ENCODE measurements at places on chromosomes 16 and 17. TPM values are rescaled to one million over a fixed set of nuclear protein-coding genes. Genes with fewer than 3 reads are reported as not detected.

DNA sequence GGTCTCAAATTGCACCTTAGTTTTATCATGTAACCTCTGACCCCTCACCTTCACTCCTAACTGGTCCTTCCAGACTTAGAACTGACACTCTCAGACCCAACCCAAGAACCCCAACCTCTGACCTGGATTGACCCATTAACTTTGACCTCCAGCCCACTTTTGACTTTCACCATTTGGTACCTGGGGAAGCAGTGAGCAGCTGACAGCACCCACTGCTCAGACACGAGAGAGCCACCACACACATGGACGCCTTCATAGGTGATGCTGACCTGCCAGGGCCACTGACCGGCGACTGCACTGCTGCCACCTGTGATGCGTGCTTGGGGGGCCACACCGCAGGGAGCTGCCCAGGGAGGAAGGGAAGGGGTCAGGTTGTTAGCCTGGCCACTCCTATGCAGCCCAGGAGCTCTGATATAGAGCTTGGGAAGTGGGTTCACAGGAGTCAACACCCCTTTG lies 2.5 kb downstream of the PRSS8 start:
- no peak for DNase-seq

DNA sequence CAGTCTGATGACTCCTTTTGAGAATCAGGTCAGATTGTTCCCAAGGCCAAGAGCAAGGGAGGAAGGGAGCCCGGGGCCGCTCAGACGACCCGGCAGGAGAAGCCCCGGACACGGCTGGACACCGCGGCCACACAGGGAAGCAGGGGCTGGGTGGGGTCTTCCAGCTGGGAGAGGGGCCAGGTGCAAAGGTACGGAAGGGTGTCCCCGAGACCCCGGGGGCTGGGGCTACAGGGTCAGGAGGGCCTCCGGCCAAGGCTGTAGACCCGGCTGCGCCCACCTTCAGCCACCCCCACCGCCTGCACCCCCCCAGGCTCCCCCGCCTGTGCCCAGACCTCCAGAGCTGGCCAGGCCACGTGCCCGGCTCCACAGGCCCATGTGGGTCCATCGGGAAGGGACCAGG lies 21.9 kb upstream of the C1QTNF8 start:
- DNase-seq = no peak

DNA sequence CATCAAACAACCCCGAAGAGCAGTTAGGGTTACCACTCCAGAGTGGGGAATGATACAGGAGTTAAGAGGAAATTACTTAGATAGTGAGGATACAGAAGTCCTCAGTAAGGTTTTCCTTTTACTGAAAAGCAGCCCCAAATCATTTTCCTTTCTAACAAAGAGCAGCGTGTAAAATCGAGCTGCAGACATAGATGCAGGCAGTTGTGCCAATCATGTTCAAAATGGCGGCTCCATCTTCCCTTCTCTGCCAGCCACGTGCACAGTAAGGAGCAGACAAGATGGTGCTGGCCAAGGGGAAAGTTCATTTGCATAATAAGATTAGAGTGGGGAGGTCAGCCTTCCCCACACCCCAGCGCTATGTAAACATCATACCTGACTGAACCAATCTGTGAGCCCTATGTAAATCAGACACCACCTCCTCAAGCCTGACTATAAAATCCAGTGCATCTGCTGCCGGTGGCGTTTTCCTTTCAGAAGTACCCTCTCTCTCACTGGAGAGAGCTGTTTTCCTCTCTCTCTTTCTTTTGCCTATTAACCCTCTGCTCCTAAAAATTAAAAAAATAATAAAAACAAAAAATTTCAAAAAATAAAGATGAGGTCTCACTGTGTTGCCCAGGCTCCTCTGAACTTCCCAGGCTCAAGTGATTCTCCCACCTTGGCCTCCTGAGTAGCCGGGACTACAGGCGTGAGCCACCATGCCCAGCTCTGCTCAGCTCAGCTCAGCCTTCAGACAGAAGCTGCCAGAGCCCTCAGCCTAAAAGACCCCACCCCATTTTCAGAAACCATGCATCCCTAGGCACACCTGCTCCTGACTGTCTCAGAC lies 2.6 kb upstream of the SRL start:
- DNase-seq = no peak

CDRT4 gene
- total RNA-seq = 2.8 TPM

CD300H gene
- total RNA-seq = not detected

GRCh38 chr16:66605177-66605978 lies 874 bp downstream of the CMTM3 start:
- peak; percentile 58 for DNase-seq

P2RX5 gene
- total RNA-seq = 11.6 TPM

DNA sequence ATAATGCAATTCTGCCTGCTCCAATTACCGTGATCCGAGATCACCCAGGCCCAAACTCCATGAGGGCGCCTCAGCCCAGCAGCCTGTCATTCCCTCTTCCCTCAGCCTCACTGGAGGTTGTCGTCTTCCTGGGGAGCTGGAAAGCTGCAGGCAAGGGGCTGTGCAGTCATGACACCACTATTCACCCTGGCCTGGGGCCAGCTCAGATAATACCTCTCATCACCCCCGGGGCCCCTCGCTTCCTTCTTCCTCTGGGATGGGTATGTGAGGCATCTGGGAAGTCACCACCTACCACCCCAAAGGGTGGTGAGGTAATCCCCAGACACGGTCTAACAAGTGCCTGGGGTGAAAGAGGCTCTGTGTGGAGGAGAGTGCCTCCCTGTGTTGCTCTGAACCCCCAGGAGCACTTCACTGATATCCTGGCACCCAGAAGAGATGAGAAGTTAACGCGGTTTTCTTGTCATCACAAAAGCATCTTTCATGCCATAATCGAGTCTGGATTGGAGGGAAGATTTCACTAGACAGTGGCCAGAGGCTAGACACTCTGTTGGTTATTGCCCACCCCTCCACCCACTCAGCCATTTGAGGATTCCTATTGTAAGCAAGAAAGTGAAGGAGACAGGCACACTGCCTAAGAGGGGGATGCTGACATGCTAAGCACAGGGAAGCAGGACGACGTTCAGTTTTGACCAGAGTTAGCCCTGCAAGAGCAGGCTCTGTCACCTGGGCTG lies 18.4 kb downstream of the CFAP20 start:
- DNase-seq = no peak

DNA sequence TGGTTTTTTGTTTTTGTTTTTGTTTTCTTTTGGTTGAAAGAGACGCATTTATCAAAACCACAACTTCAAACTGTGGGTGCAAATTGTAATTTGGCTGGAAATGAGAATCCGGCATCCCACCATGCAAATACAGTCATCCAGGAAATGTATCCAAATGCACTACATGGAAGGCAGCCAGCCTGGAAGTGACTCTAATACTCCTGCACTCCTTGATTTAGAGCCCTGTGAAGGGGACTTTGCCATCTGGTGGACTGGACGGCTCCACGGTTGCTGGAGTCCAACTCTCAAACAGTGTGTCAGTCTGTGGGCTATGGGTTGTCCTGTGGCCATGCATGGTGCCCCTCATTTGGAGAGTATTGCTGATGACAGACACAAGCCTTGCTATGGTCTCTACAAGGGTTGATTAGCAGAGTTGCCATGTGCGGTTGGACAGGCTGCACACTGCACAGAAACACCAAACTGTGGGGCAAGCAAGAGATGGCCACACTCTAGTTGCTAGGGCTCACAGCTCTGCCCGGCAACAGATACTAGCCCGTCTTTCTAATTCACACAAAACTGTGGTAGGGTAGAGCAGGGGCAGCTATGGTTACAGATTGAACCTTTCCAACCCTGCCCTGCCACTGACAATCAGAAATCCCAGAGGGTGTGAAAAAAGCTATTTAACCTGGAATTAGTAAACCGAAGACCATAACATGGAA lies 62.4 kb downstream of the VAT1L start:
- DNase-seq = no peak

- DNase-seq = peak; percentile 47
These were observed 114.4 kb downstream of the XYLT1 start for GRCh38 chr16:17356243-17356933.

CBX8 gene
- total RNA-seq = 11.1 TPM
